ENCODE measurements at places on chromosomes 4 and X.

DNA sequence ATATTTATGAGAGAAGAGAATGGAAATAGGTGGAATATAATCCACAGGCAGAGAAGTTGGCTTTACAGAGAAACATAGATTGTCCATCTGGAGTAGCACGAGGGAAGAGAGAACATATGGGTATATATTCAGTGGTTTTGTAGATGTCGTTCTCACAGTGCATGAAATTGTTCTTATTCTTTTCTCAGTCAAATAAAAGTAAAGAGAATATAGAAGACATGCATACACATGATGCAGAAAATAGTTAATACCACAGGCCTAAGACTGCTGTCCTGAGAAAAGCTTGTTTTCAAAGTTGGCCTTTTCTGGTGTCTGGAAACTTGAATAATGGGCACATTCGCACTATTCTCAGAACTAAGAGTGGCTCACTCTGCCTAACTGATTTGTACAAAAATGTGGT lies 378.1 kb downstream of the GABRG1 start:
- no peak for DNase-seq

DNA sequence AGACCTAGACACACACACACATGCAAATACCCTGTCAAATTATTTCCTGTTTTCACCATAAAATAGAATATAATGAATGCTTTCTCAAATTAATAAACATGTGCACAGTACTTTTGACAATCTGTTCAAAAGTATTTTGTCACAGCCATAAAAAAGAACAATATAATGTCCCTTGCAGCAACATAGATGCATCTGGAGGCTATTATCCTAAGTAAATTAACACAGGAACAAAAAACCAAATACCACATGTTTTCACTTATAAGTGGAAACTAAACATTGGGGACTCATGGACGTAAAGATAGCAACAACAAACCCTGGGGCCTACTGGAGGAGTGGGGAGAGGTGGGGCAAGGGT lies 15.5 kb downstream of the RAB40A start:
- DNase-seq, result no peak

DNA sequence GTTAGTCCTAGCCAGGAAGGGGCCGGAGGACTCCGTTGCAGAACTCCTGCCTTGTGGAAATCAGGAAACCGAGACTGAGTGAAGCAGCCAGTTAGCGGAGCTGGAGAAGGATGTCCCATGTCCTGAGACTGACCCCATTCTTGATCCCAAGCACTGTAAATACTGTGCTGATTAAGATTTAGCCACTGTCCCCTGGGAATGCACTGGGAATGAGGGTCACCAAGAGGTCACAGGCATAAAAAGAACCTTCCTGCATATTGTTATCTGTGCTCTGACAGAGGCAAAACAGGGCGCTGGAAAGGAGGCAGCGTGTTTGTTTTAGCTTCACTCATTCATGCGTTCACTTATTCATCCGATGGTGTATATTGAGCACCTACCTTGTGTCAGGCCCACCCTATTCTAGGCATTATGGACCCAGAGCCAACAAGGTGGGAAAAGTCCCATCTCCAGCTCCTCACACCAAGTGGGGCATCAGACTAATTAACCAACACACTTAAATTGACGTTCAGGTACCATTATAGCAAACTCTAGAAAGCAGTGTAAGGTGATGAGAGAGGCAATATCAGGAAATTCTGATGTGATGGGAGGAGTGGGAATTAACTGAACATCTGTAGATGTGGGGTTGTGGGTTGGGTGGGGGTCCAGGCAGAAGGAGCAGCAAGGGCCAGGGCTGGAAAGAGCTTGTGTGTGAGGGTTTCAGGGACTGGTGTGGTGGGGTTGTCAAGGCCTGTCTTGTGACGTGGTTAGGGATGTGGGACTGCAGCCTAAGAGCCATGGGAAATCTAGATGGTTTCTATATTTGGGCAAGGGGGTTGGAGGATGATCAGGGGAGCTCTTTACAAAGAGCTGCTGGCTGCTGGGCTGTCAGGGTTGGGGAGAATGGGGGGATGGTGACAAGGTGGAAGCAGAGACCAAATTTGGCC lies 10.6 kb upstream of the SLC2A9 start:
- no peak for DNase-seq

- peak; percentile 76 for DNase-seq
Measured at GRCh38 chr4:11455201-11455835, 26.6 kb upstream of the HS3ST1 start.

DNA sequence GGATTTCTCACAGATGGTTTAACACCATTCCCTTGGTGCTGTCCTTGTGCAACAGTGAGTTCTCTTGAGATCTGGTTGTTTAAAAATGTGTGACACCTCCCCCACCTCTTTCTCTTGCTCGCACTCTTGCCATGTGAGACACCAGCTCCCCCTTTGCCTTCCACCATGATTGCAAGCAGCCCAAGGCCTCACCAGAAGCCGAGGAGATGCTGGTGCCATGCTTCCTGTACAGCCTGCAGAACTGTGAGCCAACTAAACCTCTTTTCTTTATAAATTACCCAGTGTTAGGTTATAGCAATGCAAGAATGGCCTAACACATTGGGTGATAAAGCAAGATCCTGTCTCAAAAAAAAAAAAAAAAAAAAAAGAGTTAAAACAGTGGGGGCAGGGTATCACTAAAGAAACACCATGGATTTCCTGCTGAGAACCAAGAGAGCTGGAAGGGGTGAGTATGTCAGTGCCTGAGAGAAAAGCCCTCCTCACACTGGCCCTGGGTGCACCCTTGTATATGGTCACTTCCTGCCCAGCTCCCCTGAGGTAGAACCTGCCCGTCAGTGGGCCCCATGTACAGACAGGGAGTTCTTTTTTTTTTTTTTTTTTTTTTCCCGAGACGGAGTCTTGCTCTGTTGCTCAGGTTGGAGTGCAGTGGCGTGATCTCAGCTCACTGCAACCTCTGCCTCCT lies 46.4 kb downstream of the APOO start:
- DNase-seq, result no peak

DNA sequence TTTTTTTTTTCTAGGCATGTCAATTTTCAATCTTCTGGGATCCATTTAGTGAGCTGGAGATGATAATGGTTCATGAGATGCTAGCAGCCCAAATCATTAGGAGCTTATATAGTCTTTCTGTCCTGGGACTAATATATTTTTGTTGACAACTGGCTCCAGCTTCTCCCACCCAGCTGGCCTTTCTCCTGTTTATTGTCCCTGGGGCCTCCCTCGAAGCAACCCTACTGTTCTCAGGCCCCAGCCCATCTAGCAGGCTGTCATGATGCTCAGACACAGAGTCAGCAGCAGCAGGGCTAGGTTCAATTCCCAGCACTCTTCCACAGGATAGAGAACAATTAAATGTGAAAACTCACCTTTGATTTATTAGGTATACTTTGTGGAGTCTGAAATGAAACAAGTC lies 127.6 kb upstream of the MID1 start:
- DNase-seq, result no peak

- DNase-seq, result no peak
Measured at GRCh38 chr4:132498215-132498614, 650.9 kb upstream of the PCDH10 start.

GRCh38 chr4:68077737-68078136 lies 51.9 kb downstream of the TMPRSS11F start:
- DNase-seq, result no peak

GRCh38 chrX:53195401-53195800 lies 29.6 kb downstream of the KDM5C start:
- DNase-seq, result no peak

DNA sequence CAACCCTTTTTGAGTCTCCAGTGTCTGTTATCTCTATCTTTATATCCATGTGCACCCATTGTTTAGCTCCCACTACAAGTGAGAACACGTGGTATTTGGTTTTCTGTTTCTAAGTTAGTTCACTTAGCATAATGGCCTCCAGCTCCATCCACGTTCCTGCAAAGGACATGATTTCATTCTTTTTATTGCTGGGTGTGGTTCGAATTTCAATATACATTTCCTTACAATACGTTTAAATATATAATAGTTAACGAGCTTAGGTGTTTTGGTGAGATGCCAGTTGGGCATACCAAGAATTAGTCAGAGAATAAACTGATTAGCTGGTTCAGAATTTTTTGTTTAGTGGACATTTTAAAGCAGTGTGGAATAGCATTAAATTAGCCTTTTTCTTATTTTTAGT lies 196.7 kb downstream of the CFAP47 start:
- DNase-seq, result peak; percentile 4

- no peak for DNase-seq
Measured at GRCh38 chr4:105179539-105180401, 33.1 kb downstream of the TET2 start.

- peak; percentile 52 for DNase-seq
Measured at GRCh38 chr4:22389240-22389870, 126.5 kb downstream of the ADGRA3 start.

DNA sequence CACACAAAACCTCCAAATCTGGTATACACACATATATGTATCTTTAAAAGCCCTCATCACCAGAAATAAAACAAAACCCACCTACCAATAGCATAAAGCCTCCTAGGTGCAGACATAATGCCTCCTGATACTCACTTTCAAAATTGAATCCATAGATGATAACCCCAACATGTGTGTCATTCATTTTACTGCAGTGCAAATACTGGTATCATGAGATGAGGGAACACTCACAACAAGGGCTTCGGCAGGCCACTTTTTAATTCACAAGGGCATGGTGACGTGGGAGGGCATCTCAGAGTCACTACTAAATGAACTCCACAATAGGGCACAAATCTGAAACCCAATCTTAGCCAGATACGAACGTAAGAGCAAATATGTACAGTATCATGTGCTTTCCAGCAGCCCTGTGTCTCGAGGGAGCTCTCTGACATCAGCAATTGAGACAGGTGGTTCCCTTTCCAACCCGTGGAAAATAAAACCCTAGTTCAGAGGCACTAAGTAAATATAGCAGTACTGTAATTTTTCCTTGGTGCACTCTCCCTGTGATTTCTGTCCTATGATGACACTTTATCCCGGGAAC lies 14.1 kb upstream of the PPARGC1A start:
- no peak for DNase-seq

DNA sequence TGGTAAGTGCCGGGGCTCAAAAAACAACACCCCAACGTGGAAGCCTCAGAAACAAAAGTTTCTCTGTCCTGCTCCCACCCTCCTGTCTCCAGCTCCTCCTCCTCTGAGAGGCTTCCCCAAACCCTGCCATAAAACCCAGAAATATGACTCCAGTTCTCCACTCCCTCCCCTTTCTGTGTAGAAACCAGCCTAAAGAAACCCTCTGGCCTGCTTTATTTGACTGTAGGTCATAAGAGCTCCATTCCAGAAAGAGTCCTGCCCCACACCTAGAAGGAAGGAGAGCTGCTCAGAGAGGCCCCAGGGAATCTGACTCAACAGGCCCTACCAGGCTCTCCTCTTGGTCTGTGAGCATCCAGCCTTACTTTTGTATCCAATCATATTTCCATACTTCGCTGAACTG lies 872 bp upstream of the S100P start:
- DNase-seq, result no peak

DNA sequence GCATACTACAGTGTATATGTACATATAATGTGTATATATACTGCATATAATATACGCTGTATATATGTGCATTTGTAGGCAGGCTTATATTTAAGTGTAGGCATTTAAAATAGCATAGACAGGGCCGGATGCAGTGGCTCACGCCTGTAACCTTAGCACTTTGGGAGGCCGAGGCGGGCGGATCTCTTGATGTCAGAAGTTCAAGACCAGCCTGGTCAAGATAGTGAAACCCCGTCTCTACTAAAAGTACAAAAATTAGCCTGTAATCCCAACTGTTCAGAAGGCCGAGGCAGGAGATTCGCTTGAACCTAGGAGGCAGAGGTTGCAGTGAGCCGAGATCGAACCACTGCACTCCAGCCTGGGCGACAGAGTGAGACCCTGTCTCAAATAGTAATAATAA lies 78.4 kb downstream of the JAKMIP1 start:
- no peak for DNase-seq

Data from NCI-H526 (cell line).